ENCODE measurements at places on chromosomes 12 and 14.

GRCh38 chr14:56161658-56162057, 43.4 kb downstream of the PELI2 start:
- no peak for DNase-seq

- no peak for DNase-seq
Observed at GRCh38 chr14:81406863-81407262, 6.7 kb upstream of the STON2 start.

DNA sequence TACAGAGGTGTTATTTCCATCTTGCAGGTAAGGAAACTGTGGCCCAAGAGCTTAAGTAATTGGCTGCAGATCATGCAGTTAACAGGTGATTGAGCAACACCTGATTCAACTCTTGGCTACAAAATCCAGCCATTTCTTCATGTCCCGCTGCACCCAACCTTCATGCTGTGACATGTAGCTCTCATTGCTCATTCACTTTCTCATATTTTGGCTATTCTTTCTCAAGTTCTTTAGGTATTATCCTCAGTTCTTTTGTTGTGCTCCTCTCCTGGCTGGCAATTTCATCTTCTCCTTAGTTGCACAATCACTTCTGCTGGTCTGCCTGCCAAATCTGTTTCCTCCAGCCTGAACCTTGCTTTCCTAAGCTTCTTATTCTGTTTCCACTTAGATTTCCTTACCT, 300.8 kb downstream of the SSPN start:
- DNase-seq: no peak

DNA sequence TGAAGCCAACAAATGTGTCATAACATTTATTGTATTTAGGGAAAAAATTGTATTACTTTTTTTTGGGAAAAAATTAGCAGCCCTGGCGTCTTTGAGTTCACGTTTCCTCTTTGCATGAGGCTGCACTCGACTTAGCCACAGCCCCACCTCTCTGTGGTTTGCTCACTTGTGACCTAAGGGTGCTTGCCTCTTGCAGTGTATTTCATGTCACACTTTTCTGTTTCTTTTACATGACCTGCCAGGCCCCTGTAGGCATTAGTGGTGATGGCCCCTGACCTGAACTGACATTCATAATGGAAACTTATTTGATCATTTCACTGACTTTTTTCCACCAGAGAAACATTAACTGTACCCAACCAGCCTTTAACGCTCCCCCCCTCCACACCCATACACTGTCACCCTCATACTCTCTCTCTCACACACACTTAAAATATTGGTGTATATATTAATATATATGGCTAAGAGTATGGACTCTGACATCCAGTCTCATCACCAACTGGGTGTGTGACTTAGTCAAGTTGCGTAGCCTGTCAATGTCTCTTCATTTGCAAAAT, 122.9 kb downstream of the PRKCH start:
- DNase-seq: no peak

DNA sequence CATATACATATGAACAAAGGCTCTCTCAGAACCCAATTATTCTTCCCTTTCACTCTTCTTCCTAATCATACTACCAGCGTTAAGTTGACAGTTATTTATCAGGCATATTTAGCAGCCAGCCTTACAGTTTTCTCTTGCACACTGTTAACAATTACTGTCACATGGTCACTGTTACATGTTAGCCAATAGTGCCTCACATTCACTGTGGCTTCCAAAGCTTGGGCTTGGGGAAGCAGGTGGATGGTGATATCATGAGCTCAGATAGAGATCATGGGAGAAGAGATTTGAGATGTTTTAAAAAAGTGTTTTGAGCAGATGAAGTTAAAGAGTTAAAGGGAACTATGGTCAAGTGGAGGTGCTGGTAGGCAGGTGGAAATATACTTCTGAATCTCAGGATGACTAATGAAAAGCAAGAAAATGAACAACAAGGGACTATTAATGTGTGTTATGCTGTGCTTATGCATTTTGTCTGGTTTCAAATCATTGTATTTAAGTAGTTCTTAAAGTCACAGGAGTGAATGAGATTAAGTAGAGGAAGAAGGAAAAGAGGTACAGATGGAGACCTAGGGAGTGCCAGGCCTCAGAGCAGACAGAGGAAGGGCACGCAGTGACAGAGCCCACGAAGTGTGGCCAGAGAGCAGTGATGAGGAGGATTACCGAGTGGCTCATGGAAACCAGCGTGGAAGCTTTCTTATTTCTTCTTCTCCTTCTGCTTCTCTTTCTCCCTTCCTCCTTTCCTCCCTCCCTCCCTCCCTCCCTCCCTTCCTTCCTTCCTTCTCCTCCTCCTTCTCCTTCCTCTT, 39.6 kb downstream of the BICD1 start:
- DNase-seq: no peak

- DNase-seq: no peak
Observed at GRCh38 chr12:60522684-60523400, 927.0 kb downstream of the SLC16A7 start.
